HS-5 (cell line): ENCODE measurements at places on chromosomes 1 and 21.
A peak's percentile ranks its signal among the peaks of the same experiment; 100 is the strongest.

DNA sequence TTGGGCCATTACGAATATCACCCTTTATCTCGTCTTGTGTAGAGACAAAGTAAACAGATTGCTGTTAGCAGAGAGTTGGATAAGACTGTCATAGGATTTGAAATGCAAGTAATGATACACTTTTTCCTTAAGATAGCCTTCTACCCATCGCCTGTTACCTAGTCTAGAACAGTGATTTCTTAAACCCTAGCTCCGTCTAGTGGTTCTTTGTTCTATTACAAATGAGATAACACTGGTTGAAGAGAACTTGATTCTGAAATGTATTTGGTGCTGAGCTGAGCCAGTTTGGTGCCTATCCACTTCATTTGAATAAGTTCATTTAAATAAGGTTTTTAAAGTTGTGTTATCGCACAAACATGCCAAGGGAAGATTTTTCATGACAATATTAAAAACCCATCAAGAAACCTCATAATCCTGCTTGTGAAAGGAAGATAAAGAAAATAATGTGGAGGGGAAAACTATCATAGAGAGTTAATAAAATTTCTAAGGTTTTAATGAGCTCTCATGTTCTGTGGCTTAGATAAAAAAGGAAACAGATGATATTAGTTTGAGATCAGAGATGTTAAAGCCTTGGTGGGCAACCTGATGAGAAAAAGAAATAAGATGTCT, 1.5 kb upstream of the KCNH1 start:
- DNase-seq = peak; percentile 46

DNA sequence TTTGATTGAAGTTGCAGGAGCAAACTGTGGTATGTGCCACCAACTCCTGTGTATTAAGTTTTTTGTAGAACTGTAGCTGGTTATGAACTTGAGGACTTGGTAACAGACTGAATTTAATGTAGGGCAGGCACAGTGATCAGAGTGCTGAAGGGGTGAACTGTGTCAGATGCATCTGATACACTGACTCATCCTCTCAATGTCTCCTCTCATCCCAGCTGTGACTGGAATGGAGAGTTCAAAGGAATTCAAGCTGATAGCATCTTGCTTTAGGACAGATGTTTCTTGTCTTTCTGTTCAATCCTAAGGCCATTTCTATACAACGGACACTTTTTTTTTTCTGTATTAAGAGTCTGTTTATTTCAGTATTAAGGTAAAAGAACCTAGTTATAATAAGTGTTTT, 25.0 kb upstream of the GBP1 start:
- DNase-seq = no peak

DNA sequence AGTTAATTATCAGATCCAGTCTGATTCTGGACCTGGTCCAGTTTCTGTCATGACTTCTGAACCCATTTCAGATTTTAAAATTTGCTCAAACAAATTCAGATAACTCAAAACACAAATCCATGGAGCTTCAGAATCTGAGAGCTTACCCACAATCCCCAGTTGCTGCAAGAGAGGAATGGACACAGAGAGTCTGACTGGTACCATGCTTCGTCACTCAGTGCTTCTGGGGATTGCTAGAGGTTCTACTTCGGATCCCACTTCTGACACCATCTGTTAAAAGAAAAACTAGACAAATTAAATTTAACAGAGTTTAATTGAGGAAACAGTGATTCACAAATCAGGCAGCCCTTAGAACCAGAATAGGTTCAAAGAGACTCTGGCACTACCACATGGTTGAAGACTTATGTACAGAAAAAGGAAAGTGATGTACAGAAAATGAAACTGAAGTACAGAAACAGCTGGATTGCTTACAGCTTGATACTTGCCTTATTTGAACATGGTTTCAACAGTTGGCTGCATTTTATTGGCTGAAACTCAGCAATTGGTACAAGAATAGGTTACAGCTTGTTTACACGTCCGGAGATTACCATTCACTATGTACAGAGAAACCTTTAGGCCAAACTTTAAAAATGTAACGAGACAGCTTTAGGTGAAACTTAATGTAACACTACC, 60.7 kb upstream of the TEKT2 start:
- DNase-seq = no peak

DNA sequence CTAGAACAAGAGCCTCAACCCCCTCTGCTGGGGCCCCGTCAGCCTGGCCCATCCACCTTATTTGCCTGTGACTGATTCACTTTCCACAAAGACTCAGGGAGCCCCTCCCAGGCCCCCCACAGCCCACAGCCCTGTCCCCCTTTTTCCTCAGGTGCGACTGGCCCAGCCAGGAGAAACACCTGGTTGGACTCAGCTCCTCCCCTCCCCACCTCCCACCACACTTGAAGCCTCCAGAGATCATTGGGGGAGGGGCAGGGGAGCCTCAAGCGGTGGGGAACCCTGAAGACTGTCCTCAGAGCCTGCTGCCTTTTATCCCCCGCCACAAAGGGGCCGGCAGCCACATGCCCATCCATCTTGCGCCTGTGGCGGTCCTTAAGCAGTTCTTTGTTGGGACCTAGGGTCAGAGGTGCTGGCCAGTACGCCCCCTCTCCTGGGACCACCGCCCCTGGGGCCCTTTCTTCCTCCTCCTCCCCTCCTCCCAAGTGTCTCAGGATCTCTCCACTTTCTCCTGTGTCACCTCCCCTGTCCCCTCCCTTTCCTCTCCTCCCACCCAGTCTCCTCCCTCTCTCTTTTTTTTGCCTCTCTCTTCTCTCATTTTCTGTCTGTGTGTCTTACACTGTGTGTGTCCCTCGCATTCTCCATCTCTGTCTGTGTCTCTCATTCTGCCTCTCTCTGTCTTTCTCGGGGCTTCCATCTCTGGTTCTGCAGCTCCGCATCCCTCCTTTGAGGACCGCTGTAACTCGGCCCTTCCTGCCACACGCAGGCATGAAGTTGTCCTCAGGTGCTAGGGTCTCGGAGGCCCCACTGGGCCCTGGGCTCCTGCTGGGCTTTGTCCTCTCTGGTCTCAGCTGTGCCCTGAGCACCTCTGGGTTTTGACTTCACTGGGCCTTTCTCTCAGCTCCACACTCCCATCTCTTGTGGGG, 12.2 kb downstream of the CRABP2 start:
- no peak for DNase-seq

GRCh38 chr1:114282751-114283403, 129.2 kb upstream of the SYT6 start:
- peak; percentile 49 for DNase-seq

GRCh38 chr1:106780806-106781569, 275.5 kb upstream of the PRMT6 start:
- DNase-seq = peak; percentile 28

DNA sequence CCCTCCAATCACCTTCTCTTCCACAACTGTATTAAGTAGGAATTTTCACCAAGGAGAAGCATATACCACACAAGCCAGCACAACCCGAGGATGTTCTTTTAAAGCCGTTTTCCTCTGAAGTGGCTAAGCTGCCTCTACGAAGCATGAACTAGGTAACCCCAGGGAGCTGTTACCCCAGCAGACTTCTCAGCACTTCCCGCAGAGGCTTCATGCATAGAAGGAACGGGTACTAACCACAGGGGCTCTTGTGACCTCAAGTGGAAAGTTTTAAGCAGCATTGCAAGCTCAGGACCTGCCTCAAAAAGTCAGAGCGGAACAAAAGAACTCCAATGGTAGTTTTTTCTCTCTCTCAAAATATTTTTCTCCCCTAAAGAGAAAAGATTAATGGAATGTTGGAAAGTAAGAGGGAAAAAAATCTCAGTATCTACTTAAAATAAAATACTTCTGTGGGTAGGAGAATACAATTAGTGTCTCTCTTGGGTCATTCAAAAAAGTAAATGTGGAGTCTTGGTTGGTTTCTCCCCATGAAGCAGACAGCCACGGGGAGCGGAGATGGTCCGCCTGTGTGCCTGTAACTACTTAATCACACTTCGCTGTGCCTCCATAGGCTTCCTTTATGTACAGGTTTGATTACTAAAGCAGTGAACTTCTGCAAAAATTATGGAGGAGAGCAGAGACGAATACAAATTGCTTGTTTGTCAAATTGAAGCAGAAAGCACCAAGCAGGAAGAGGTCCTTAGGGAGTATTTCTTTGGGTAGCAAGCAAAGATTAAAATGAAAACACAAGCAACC, 40.9 kb downstream of the STX6 start:
- DNase-seq = no peak

- DNase-seq = no peak
Measured at GRCh38 chr1:200901350-200901749, 6.7 kb downstream of the INAVA start.

GRCh38 chr21:22582026-22582425, 1583.8 kb downstream of the NCAM2 start:
- DNase-seq = no peak

DNA sequence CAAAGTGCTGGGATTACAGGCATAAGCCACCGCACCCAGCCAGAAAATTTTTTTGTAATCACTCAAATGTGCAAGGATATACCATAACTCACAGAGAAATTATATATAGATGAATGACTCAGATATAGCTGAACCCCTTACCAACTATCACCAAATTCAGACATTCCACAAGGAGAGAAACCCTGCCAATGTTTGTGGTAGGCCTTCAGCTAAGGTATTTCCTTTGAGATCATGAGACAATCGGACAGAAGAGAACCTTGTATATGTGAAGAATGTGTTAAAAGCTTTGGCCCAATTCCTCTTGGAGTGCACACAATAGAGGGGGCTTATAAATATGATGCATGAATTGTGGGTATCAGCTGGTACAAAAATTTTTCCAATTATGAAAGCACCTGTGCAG, 50.7 kb downstream of the ZNF684 start:
- DNase-seq = no peak

DNA sequence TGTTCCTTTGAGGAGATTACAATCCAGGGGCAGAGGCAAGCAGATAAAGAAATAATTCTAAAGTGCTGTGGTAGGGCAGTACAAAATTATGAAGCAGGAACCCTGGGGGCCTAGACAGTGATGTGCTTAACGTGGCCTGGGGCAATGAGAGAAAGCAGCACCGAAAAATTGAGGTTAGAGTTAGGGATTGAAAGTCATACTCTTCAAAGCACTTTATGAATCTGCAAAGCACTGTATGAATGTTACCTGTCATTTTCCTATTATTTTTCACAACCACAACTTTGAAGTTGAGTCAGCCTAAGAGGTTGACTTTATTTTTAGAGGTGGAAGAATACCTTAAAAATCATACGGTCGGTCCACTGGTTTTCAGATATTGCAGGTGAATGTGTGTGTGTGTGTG, 183.4 kb upstream of the NFIA start:
- no peak for DNase-seq

DNA sequence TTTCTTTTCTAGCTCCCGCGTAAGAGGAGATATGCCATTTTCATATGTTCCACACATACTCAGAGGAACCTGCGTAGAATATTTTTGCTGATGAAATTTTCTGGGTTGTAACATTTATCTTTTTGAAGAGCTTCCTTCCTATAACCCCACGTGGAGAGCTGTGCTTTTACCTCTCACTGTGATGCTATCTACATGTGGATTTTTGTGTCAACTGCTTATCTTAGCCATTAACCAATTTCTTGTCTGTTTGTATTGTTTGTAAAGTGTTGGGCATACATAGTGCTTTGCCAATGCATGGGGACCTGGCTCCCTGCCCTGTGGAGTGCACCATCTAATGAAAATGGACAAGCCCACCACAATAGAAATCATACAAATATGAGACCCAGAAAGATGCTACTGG, 266.1 kb downstream of the TNR start:
- DNase-seq = no peak

GRCh38 chr1:9626201-9626608, 25.3 kb upstream of the PIK3CD start:
- DNase-seq = no peak

GRCh38 chr1:155678027-155678426, 10.5 kb downstream of the YY1AP1 start:
- DNase-seq = no peak

- no peak for DNase-seq
Measured at GRCh38 chr1:248824701-248825100, 1.0 kb downstream of the SH3BP5L start.

GRCh38 chr1:203379825-203380224, 28.9 kb upstream of the FMOD start:
- no peak for DNase-seq

DNA sequence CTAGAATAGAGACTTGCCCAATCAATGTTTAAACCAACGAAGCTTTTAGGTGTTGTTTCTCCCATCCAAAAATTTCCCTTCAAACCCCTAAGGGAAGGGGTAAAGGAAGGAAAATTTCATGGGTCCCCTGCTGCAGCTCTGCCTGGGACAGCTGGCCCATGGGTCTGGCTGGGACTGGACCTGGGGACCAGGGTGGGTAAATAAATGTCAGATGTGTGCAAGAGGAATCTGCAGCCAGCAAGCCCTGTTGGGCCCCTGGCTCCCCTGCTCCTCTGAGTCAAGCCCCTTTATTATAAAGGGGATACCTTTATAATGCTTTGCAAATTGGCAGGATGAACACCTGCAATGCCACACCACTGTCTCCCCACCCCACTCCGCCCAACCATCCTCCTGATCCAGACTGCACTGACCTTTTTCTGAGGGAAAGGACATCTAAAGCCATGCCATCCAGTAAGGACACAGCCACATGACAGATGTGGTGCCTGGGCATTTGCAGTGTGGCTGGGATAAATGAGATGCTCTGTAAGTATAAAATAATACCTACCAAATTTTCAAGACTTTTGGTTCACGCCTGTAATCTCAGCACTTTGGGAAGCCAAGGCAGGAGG, 1.9 kb upstream of the TMEM125 start:
- no peak for DNase-seq

DNA sequence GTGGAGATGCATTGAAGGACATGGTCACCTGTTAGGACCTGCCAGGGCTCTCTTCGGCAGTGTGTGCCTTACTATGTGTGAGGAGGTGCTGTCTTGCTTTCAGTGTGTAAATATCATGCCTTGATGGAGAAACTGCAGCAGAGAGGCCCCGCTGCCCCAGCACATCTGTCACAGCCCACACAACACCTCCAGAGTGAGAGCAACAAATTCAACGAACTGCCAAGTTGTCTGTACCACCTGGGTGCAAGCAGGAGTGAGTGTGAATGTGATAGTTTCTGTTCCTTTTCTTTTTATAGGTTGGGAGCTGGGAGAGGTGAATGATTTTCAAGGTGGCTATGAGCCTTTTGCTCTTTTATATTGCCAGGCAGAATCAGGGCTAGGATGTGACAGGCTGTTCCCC, 114.6 kb upstream of the KIAA0040 start:
- no peak for DNase-seq

- no peak for DNase-seq
Measured at GRCh38 chr1:180053594-180054567, 99.3 kb downstream of the CEP350 start.

DNA sequence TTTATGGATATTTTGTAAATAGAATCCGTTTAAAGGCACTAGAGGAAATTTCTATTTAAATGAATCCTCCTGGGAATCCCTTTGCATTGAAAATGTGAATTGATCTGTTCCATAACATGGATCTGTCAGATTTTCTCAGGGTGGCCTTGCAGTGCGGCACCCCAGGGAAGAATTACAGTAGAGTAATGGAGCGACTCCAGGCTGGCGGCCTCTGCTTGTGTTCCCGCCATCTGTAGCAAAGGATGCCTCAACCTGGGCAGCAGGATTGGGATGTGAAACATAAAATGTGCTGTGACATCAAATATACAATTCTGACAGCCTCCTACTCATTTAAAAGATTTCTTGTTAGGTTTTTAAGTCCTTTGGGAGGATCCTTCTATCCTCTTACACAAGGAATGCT, 115.9 kb downstream of the RHOU start:
- no peak for DNase-seq
